ENCODE measurements at places on chromosomes 5 and 9.

DNA sequence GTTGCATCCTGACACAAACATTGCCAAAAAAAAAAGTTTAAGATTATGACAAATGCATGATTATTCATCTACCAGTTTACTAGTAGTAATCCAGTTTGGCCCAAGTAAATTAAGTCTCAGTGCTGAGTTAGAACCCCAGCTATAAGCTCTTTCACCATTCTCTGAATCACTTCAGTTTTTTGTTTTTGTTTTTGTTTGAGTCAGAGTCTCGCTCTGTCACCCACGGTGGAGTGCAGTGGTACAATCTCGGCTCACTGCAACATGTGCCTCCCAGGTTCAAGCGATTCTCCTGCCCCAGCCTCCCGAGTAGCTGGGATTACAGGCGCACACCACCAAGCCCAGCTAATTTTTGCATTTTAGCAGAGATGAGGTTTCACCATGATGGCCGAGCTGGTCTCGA, 1.5 kb upstream of the PCYOX1L start:
- no peak for DNase-seq

DNA sequence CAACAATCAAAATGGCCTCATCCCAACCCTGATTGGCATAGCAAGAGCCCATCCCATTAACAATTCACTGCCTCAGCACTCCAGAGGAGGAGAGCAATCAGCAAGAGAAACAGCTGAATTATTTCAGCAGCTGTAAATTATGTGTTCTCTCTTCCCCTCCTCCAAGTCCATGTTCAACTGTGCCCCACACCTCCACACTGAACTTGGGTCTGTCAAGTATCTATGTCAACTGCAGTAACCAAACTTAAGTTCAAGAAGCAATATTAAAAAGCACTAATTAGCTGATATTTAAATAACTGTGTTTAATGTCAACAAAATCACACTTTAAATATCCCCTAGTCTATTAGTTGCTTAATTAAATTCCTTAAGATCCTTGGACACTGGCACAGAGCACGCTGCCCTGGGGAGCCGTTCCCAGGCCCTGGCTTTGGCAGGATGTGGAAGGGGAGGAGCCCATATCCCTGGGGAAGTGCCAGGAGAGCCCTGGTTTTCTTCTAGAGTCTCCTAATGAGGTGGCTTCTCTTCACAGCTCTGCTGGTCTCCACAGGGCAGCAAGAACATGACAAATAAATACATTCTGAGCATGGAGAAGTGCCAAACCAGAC, 50.6 kb downstream of the SIL1 start:
- no peak for DNase-seq

- DNase-seq: no peak
These were observed 24.2 kb downstream of the IL9 start for GRCh38 chr5:135871268-135871915.

DNA sequence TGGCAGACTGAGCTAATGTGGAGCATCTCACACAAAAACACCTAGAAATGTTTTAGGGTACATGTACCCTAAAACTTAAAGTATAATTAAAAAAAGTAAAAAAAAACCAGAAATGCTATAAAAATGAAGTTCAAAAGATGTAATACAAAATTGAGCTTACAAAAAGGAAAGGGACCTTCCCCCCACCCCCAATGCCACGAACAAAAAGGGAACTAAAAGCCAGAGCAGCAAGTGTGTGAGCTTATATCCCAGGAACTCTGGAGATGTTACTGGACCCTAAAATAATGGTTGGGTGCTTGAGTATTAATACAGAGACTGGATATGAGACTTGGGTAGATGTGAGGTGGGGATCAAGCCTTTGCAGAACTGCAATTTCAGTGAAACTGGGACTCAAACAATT, 11.0 kb downstream of the SPATA9 start:
- no peak for DNase-seq

DNA sequence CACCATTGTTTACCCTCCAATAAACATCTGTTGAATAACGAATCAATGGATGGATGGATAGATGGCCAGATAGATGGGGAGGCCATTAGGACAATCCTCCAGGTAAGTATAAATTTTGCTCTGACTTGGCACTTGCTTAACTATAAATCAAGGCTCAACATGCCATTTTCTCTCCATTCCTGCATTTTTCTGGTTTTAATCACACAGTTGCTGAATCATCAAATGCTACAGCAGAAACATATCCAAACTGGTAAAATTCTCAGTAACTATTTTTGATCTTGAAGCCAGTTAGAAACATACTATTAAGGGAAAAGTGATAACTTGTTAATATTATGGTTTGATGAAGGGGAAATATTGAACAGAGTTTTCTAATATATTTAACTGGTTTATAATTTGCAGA, 71.5 kb upstream of the MTAP start:
- no peak for DNase-seq

- no peak for DNase-seq
These were observed 520.0 kb downstream of the SPOCK1 start for GRCh38 chr5:136979131-136979530.

- DNase-seq: no peak
These were observed 97.5 kb downstream of the MARCHF11 start for GRCh38 chr5:16082053-16082452.
